ENCODE measurements at places on chromosomes 6 and 20.

- peak; percentile 38 for DNase-seq
These were observed 82.9 kb upstream of the FOXP4 start for GRCh38 chr6:41463062-41463930.

- no peak for DNase-seq
These were observed 5.8 kb downstream of the HDGFL1 start for GRCh38 chr6:22575190-22575589.

- DNase-seq: no peak
These were observed 47.8 kb upstream of the NRSN1 start for GRCh38 chr6:24078200-24078599.

DNA sequence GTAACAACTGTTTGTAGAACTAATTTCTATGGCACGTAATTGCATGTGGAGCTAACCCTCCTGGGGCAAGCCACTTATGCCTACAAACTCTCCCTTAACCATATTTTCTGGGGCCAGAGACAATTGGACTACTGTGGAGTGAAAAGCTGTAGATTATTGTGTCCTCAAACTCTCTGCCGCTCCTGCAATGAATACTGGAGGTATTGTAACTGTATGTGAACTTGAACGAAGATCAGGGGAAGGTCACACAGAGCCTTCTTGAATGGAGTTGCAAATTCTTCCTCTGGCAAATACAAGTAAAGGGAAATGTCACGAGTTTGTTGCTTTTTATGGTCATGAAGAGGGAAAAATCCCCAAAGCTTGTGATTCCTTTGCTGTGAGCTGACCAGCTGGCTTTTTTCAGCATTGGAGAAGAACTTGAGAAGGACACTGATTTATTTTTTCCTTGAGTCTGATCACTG, 18.2 kb downstream of the AKAP12 start:
- DNase-seq: no peak

- no peak for DNase-seq
These were observed 50.2 kb downstream of the CEP162 start for GRCh38 chr6:84177241-84177640.

GRCh38 chr6:92559611-92560010, 859.7 kb downstream of the EPHA7 start:
- DNase-seq: no peak

- no peak for DNase-seq
These were observed 5.6 kb upstream of the APMAP start for GRCh38 chr20:24998121-24998520.

GRCh38 chr6:154689493-154690255, 43.5 kb upstream of the SCAF8 start:
- no peak for DNase-seq

GRCh38 chr20:60298647-60299046, 340.4 kb downstream of the CDH26 start:
- DNase-seq: no peak

- DNase-seq: no peak
These were observed 41.5 kb upstream of the MDFI start for GRCh38 chr6:41596807-41597206.

Measured in germinal center (tissue), 1 donor.